ENCODE measurements at places on chromosomes 11 and 22.

GRCh38 chr11:119188067-119188466, 2.8 kb downstream of the NHERF4 start:
- peak; percentile 5 for DNase-seq

GRCh38 chr11:61507962-61508861, at the start of gene LRRC10B:
Gene LRRC10B (plus strand): TSS chr11:61508749. CDS start chr11:61508999, 250 bp downstream.
- DNase-seq = peak; percentile 45

DNA sequence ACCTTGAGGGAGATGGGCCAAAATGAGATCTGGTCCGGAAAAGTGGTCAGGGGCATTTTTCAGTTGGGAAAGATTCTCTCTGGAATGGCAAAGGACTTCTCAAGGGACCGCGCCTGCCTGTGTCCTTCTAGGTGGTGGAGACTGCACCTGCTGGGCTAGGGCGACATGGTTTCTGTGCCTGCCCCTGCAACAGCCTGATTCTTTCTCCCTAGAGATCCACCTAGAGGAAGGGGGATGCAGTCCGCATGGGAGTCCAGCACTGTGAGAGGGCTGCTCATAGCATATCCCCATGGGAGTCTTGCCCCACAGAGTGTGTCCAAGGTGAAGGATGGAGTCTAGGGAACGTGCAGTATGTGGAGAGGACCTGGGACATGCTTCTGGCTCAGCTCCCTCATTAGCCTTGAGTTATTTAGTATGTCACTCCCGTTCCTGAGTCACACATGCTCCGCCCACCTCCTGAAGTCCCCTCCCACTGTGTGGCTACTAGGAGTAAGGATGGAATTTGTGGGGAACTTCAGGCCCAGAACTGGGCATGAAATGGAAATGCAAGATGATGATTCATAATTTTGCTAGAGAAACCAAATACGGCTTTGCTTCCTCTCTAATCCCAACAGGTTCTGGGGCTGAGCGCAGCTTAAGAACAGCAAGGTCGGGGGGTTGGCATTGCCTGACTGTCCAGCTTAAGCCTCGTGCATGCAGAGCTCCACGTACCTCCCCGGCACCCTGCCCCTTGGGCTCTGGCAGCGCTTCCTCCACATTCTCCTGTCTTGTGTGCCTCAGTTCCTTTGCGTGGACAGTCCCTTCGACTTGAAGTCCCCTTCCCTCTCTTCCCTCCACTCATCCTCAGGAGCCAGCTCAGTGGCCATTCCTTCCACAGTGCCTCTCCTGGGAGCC, 35.0 kb downstream of the GRIK4 start:
- DNase-seq = peak; percentile 91

DNA sequence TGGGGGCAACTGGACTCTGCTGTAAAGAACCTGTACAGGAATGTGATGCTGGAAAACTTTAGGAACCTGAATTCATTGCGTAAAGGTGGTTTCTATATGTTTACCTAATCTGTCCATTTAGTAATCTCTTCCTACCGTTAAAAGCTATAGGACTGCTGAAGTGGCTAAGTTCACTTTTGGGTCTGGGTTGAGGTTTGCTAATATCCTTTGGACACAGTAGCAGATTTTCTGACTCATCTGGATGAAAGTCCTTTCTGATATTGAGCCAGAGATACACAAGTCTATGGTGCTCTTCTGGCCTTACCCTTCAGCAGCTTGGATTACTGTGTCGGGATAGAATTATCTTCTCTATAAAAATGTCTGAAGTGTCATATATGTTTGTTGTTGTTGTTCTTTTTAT, 16.9 kb downstream of the ZNF215 start:
- peak; percentile 38 for DNase-seq

- DNase-seq = no peak
Measured at GRCh38 chr22:26672060-26672471, 14.7 kb downstream of the MIAT start.

- no peak for DNase-seq
Measured at GRCh38 chr11:68432874-68433273, 27.7 kb upstream of the PPP6R3 start.

GRCh38 chr22:44645083-44645482, 56.9 kb upstream of the PRR5 start:
- DNase-seq = no peak

DNA sequence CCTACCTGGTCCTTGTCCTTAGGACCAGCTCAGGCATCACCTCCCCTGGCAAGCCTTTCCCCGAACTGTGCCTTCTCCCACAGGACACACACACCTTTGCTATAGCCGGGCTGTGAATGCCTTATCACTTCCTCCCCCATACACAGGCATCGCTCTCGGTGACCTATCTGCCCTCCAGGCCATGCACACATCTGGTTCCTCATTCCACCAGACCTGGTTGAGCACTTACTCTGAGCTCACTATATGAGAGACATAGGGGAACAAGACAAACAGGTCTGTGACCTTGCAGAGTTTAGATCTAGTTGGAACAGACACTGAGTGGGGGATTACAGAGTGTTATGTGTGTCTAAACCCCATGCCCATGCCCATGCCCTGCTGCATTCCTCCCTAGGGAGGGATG, 3.1 kb upstream of the BCR start:
- DNase-seq = no peak

GRCh38 chr11:9133956-9134355, 42.6 kb upstream of the SCUBE2 start:
- DNase-seq = no peak

- no peak for DNase-seq
Measured at GRCh38 chr22:49423125-49423650, 404.5 kb downstream of the BRD1 start.

DNA sequence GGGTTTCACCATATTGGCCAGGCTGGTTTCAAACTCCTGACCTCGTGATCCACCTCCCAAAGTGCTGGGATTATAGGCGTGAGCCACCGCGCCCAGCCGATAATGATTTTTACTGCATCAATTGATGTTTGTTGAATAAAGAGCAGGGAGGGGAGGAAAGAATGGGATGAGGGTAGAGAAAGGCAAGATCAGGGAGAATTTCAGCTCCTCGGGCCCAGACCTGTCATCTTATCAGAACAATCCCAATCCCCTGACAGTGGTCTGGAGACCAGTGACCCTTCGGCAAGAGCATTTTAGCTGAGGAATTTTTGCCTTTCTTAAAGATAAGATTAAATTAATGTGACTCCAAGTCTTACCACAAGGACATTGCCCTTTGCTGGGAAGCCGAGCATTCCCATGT, 15.0 kb upstream of the ANO1 start:
- DNase-seq = no peak

DNA sequence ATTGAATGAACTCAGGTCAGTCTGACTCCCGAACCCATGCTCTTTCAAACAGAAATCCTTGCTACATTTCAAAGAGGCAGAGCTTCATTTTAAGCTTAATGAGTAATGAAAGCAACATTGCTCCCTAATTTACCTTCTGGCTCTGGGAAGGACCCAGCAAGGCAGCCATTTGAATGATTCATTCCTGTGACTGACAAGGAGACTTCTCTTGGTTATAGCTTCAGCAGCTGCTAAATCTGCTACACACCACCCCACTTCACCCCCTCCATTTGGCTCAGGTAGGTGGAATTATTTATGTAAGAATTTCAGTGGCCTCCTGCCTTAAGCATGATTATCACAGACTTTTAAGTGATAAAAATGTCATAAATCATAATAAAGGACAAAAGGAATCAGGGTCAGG, 117.7 kb downstream of the KCNC1 start:
- DNase-seq = no peak

GRCh38 chr11:65170058-65170534, at the start of gene SPDYC:
Gene SPDYC (plus strand): TSS chr11:65170233. CDS start chr11:65171358, 1,125 bp downstream.
- peak; percentile 7 for DNase-seq

DNA sequence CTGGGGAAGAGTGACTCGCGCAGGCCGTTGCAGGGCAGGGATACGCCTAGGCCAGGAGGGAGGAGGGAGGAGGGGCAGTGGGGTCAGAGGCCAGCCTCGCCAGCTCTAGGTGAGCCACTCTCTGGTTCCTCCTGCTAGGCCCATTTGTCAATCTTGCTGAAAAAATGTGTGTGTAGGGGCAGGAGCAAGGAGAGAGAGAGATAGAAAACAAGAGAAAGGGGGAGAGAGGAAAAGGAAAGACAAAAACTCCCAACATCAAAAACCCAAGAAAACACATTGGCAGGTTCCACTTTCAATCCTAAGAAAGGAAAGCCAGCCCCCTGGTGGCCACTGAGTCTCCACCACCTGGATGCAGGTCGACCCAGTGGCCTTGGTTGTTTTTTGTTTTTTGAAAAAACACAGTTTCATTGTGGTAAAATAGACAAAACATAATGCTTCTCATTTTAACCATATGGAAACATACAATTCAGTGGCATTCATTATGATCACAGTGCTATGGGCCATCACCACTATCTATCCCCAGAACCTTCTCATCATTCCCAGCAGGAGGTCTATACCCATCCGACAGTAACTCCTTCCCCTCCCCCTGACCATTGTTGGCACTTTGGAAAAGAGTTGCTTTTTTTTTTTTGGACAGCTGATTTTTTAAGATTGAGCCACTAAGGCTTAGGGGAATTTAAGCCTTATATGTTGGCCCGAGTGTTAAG, 10.9 kb downstream of the OMP start:
- DNase-seq = peak; percentile 61

- DNase-seq = peak; percentile 93
Measured at GRCh38 chr11:69636512-69637197, 4.3 kb upstream of the CCND1 start.

- DNase-seq = no peak
Measured at GRCh38 chr11:103902994-103903393, 133.4 kb upstream of the DDI1 start.

DNA sequence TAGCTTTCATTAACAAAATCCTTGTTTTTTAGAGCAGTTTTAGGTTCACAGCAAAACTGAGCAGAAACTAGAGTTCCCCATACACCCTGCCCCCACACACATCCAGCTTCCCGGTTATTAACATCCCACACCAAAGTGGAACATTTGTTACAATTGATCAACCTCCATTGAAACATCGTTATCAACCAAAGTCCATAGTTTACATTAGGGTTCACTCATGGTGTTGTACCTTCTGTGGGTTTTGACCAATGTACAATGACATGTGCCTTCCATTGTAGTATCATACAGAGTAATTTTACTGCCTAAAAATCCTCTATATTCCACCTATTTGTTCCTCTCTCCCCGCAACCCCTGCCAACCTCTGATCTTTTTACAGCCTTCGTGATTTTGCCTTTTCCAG, 28.5 kb downstream of the PRDM11 start:
- DNase-seq = no peak

- DNase-seq = no peak
Measured at GRCh38 chr11:78207532-78208256, 19.0 kb downstream of the USP35 start.

- no peak for DNase-seq
Measured at GRCh38 chr22:47634347-47634746, 871.9 kb downstream of the TBC1D22A start.

- DNase-seq = no peak
Measured at GRCh38 chr11:60699284-60699691, at the start of gene MS4A8. Gene MS4A8 (plus strand): TSS chr11:60699612. CDS start chr11:60700861, 1,249 bp downstream.

DNA sequence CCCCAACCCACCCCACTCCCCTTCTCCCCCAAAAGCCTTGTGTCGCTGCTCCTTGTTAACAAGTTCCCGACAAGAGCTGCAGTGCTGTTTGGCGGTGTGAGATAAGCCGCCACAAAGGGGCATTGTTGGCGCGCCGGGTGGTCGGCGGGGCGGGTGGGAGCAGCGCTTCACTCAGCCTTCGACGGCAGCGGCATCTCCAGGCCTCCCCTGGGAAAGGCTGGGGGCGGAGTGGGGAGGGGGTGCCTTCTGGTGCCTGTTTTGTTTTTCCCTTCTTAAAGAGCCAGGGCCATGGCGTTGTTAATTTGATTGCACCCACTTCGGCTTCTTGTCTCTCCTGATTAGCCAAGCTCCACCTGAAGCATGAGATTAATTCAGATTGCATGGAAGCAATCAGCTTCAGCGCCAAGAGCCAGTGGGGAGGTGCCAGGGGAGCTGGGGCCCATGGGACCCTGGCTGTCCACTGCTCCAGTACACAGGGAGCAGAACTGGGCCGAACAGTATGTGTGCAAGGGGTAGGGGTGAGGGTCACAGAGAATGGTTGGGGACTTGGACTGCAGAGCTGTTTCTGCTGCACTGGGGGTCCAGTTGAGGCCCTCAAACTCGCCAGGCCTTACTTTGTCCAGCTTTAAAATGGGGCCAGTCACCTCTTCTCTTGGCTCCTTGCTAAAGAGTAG, 165.1 kb downstream of the CEP164 start:
- DNase-seq = no peak

- DNase-seq = peak; percentile 93
Measured at GRCh38 chr11:66045177-66045639, 3.8 kb downstream of the GAL3ST3 start.

DNA sequence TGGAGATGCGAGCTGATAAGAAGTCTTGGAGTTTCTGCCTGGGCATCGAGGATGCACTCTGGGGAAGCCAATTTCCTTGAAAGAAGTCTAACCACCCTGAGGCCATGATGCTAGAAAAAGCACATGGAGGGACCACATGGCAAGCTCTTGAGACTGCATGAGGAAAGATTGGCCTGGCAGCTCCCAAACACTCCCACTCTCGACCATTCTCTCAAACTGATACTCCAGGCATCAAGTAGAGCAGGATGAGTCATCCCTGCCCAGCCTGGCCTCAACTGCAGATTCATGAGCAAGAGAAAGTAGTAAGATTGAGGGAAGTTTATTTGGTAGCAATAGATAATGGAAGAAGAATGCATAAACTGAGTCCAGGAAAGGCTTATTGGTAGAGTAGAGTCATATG, 194.3 kb downstream of the KIF18A start:
- no peak for DNase-seq

DNA sequence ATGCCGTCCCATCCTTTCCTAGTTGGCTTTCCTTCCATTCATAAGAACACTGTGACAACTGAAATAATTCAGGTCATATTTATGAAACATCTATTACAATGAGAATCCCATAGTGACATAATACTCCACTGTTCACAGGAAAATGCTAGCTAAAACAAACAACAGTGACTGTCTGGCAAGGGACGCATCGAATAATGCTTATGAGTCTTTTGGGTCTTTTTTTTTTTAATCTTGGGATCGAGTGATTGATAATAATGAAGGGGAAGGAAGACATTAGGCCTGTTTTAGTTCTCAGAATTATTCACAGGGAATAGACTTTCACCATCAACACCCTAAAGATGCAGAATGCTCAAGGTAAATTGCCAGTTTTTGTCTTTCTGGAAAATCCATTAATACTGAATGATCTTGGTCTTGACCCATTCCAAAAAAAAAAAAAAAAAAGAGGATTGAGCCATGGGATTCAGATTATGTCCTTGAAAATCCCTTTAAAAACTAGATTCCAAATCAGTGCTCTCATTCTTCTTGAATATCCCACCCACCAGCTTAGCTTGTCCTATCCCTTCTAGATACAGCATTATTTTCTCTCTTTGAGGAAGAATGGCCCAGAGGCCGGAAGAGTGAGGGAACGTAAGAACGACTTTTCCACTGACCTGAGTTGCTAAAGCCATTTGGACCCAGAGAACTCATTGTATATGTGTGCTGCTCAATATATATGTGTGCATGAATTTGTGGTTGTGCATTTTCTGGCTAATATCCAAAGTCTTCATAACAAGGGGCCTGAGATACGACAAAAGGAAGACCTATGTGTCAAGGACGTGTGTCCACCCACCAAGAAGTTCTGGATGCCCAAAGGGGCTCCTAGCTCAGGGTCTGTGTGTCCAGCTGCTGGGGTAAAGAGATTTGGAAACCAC, 35.2 kb upstream of the CREB3L1 start:
- DNase-seq = no peak

Data from AG20443 (cell line).